ENCODE measurements at places on chromosomes 13 and 19.

DNA sequence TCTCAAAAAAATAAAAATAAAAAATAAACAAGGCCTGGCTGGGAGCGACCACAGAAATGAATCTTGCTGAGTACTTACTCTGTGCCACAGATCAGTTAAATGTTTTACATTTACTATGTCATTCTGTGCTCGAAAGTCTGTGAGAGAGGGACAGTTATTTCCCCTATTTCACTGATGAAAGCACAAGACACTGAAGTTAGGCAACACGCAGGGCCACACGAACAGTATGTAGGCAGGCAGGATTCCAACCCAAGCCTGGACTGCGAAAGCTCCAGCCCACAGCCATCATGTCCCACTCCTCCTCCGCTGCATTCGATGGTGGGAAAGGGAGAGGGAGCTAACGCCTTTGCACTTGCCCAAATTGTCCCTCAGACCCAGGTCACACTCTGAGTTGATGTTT, 34.2 kb downstream of the RUBCNL start:
- DNase-seq = no peak

DNA sequence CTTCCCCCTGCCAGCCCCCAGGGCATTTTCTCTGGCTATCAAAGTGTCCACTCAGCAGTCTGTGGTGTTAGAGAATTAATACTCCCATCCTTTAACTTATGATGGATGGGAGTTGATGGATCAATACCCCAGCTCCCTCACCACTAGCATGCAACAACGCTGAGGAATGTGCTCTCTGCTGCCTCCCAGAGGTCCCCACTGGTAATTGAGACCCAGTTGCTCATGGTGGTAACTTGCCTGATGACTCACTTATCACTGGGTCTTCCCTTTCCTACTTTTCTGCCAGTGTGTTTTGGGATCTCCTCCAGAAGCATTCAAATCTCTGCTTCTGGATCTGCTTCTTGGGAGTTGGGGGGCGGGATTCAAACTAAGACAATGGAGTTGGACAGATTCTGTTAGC, 20.3 kb upstream of the CACNA1A start:
- no peak for DNase-seq

GRCh38 chr13:103734837-103735236, 668.6 kb upstream of the SLC10A2 start:
- no peak for DNase-seq

DNA sequence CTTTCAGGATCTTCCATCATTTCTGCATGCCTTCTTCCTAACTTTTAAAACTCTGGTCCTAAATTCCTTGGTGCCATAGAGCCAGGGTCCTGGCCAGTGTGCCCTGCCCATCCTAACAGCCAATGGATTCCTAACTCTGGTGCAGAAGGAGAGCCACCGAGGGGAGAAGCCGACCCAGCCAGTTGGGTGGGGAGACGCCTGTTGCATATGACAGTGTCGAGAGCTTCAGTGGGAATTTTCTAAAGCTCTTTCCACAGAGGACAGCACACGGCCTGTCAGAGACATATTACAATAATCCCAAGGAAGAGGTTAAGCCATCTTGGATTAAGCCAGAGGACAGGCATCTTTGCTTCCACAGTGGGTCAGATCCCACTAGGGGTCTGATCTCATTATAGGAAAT, 180.4 kb downstream of the ZNF536 start:
- no peak for DNase-seq

- DNase-seq = no peak
These were observed 171.5 kb downstream of the DLEU7 start for GRCh38 chr13:50672025-50672424.

DNA sequence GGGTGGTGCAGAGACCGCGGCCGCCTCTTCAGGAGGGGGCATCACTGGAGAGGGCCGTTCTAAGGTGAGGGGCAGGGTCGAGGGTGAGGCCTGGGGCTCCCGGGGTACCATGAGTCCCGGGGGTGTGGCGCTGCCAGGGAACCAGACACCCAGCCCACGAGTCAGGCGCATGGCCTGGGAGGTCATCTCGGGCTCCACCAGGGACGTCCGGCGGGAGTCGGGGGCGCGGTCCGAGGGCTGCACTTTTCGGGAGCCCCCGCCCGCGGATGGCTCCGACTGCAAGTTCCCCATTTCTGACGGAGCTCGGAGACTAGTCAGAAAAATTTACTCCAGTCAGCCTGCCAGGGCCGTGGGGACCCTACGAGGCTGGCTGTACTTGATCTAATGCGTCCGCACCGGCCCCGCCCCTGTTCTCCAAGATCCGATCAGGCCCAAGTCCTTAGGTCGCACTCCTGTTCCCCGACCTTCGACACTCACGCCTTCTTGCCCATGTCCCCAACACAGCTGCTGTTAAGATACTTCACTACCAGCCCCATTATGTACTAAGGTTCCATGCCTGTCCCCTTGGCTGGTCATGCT, 774 bp downstream of the GGN start:
- no peak for DNase-seq

DNA sequence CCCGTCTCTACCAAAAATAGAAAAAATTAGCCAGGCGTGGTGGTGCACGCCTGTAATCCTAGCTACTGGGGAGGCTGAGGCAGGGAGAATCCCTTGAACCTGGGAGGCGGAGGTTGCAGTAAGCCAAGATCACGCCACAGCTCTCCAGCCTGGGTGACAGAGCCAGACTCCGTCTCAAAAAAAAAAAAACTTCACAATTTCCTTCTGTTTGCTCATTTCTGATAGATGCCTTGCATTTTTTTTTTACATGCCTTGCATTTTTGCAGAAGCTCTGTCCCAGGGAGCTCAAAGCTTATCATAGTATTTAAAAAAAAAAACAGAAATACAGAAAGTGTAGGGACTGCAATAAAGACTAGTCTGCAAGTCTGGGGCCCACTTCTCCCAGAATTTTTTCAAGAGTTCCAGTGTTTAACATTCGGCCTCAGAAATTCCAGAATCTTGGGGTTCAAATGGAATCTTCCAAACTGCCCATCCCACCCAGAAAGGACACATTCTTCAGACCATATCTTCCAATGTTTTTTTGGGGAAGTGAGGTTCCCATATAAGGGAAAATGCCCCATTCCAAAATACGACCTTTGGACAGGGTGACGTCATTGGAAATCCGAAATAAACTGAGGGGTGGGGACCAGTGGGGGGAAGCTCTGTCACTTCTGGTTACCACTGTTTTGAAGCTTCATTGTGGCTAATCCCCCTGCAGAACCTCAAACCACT, 17.2 kb upstream of the RAB8A start:
- DNase-seq = no peak

DNA sequence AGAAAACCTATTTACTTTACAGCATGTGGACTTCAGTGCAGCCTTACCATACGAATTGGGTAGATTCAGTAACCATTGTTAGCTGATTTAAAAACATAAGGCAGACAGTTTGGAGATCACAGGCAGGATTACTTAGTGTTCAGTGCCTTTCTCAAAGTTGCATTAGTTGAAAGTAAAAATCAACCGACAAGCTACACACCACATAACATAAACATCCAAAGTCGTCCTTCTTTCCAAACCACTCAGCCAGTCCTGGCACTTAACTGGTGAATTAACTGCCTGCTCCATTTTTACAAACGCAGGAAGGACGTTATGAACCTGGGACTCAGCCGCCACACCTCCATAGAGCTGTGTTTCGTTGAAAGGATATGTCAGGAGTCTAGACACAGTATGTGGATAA, 91.4 kb downstream of the COL4A1 start:
- no peak for DNase-seq

DNA sequence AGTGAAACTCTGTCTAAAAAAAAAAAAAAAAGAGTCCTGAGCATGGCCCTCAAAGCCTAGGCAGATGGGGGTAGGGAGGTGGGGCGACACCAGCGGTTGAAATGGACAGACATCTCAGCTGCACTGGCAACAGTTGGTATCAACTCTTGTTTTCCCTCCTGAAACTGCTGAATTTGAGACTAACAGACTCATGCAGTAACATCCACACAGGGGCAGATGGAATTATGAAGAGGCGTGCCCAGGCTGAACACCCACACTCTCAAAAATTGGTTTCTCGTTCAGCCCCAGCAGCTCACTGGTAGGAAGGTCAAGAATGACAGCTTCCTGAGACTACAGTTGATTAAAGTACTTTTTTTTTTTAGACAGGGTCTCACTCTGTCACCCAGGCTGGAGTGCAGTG, 24.1 kb downstream of the PBX4 start:
- no peak for DNase-seq

DNA sequence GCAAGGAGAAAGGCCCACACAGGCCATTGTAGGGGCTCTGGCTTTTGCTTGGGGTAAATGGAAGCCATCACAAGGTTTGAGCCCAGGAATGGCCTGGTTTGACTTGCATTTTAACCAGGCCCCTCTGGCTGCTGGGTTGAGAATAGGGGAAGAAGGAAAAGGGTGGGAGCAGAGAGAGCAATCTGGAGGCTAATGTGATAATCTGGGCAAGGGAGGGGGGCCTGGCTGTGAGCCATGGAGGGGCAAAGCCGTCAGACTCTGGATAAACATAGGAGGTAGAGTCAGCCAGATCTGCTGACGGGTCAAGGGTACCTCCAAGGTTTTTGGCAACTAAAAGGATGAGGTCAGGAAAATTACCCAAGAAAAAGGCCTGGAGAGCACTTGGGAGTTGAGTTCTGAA, 41.6 kb downstream of the RFX2 start:
- DNase-seq = no peak

GRCh38 chr19:44677019-44677811, 5.9 kb downstream of the CEACAM19 start:
- DNase-seq = no peak

- DNase-seq = no peak
These were observed 131.9 kb upstream of the IRS2 start for GRCh38 chr13:109918179-109918711.

GRCh38 chr13:32117701-32118100, 86.1 kb downstream of the FRY start:
- DNase-seq = no peak

DNA sequence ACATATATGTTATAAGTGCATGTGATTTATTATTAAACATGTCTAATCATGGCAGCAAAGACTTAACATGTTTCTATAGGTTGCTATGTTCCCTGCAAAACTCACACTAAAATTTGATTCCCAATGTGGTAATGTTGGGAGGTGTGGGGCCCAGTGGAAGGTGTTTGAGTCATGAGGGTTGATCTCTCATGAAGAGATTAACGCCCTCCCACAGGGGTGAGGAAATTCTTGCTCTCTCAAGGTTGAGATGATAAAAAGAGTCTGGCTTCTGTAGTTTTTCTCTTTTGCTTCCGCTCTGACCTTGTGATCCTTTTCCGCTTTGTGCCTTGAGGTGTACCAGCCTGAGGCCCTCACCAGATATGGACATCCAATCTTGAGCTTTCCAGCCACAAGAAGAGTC, 737.5 kb upstream of the SLITRK5 start:
- DNase-seq = no peak

- no peak for DNase-seq
These were observed 20.3 kb upstream of the GGACT start for GRCh38 chr13:100608906-100609305.

GRCh38 chr13:95788100-95788463, 111.1 kb downstream of the DNAJC3 start:
- no peak for DNase-seq

DNA sequence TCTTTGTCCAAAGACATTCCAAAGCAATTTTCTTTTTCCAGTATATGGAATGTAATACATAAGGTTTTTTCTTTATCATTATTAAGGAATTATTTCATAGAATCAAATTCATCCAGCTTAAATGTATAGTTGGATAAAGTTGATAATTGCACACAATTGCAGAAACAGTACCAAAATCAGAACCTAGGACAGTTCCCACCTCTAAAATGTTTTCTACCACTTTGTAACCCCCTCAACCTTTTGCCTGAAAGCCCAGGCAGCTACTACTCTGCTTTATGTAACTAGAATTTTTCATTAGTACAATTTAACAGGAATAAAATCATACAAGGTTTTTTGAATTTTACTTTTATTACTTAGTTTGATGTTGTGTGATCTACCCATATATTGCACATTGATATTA, 98.0 kb downstream of the PRR20E start:
- no peak for DNase-seq

DNA sequence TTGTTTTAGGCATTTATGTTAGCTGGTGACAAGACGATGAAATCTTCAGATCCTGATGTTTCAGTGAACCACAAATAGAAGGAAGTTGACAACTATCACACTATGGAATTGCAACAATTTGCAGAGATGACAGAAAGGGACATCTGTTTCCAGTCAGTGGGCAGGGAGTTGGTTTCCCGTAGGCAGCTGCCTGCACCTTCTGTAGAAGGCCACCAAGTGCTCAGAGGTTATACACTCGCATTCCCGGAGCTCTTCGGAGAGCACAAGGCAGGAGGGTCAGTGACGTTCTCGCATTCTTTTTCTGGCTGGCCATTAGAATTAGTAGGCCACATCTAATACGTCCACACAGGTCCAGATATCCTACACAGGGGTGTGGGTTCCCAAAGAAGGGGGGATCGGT, 129.4 kb downstream of the SHISA2 start:
- no peak for DNase-seq

DNA sequence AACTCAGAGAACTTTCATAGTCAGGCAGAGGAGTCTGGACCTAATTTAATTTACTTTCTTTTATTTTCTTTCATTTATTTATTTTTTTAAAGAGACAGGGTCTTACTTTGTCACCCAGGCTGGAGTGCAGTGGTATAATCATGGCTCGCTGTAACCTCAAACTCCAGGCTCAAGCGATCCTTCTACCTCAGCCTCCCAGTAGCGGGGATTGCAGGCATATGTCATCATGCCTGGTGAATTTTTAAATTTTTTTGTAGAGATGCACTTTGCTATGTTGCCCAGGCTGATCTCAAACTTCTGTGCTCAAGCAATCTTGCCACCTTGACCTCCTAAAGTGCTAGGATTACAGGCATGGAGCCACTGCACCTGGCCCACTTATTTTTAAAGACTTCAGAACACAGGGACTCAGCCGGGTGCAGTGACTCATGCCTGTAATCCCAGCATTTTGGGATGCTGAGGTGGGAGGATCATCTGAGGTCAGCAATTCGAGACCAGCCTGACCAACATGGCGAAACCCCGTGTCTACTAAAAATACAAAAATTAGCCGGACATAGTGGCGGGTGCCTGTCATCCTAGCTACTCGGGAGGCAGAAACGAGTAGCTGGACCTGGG, 50.6 kb downstream of the KLF5 start:
- no peak for DNase-seq

- DNase-seq = no peak
These were observed 66.6 kb upstream of the OLFM4 start for GRCh38 chr13:52961987-52962386.

- DNase-seq = no peak
These were observed 26.4 kb downstream of the C13orf46 start for GRCh38 chr13:113947311-113948033.

GRCh38 chr13:40094056-40094455, 438.6 kb downstream of the COG6 start:
- DNase-seq = no peak

GRCh38 chr13:97278435-97279411, 56.6 kb downstream of the MBNL2 start:
- DNase-seq = no peak

- no peak for DNase-seq
These were observed 308.3 kb downstream of the DNAJC15 start for GRCh38 chr13:43331672-43332071.

GRCh38 chr13:48536621-48537250, 3.9 kb upstream of the RCBTB2 start:
- no peak for DNase-seq

Measured in T-helper 2 cell (primary cell).